ENCODE measurements at places on chromosomes 6 and 20.

GRCh38 chr20:44296011-44296410 is 15.0 kb downstream of the FITM2 start:
- DNase-seq, result peak; percentile 8

- no peak for DNase-seq
These were observed 312.4 kb downstream of the CDKAL1 start for GRCh38 chr6:20846602-20847028.

DNA sequence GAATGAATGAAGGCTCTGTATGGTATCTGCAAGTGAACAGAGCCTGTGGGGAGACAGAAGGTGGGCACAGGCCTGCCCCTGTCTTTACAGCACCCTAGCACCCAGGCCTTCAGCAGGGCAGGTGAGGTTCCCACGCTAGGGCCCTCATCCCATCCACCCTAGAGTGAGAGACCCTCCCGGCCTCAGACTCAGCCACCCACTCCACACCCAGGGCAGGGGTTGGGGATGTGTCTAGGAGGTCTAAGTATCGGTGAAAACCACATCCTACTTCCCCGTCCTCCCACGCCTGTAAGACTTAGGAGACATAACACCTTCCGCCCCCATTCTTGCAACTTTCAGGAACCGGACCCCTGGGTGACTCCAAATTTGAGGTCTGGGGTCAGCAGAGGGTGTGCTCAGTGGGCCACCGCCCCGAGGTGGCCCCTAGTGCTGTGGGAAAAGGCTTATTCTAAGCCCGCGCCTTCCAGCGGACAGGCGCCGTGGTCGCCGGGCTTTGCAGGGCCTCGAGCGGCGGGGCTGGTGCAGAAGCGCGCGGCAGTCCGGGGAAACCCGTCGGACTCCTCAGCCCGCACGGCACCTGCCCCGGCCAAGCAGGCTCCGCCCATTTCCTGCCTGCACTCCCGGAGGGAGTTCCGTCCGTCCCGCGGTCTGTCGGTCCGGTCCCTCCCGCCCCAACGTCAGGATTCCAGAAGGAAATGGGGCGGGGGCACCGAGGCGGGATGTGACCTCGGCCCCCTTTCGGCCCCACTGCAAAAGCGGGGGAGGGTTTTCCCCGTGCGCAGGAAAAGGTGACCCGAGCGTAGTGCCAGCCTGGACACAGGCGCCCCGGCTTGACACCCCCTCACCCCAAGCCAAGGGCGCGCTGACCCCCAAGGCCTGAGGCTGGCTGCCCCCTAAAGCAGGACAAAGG is 868 bp downstream of the SAMD10 start:
- no peak for DNase-seq

DNA sequence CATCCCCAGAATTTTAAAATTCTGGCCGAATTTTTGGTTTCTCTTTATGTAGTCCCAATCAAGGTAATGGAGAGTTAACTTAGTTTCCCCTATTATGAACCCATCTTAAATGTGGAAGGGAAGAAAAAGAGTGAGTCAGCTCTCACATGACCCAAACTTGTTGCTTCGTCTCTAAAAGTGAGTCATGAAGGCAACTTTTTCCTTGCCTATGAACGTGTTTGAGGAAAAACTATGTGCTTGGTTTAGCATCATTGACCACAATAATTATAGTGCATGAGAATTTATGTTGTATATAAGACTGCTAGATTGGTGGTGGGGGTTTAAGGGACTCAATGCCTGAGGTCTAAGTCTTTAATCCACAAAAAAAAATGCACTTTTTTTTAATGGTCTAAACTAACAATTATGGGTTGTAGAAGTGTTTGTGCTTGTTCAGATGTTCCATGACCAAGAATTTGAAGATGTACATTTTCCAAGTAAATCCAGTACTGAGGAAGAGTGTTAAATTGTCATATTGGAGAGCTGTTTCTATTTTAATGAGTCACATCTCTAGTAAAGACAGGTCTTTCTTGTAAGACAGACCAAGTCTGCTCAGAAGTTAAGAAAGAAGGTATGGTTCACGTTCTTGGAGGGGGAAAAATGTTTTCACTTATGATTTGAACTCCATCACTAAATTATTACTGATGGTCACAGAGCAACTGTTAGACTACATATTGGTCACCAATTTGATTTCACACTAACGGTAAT is 409.9 kb upstream of the MARCKS start:
- DNase-seq, result no peak

GRCh38 chr20:37345339-37346235 is at the start of gene SRC:
TSS of gene SRC (plus strand) at chr20:37346140. CDS start at chr20:37384154, 38,014 bp downstream.
- no peak for DNase-seq

GRCh38 chr6:82362878-82363427 is 664 bp upstream of the TPBG start:
- DNase-seq, result no peak

GRCh38 chr6:116444575-116444974 is 16.6 kb upstream of the CALHM6 start:
- no peak for DNase-seq
